ENCODE measurements at places on chromosomes 16 and 17. TPM values are rescaled to one million over a fixed set of nuclear protein-coding genes. Genes with fewer than 3 reads are reported as not detected.

Gene ZCCHC14
- 10.9 TPM for total RNA-seq

Gene PRR29
- 0.73 TPM for total RNA-seq

Gene CHST4
- not detected for total RNA-seq

Gene PPM1E
- total RNA-seq: 0.09 TPM

Gene GJD3
- total RNA-seq: 1.2 TPM

Gene AMZ2
- total RNA-seq: 110 TPM

Gene CACNA1H
- 12.1 TPM for total RNA-seq

Gene RDM1
- 2.6 TPM for total RNA-seq

Gene KRT12
- not detected for total RNA-seq

Gene RCVRN
- not detected for total RNA-seq

Gene CIBAR2
- total RNA-seq: not detected

Gene KRTAP4-12
- not detected for total RNA-seq

Gene SYCE1L
- total RNA-seq: 8.2 TPM

Gene NPTX1
- total RNA-seq: 85.9 TPM

Gene PRKCB
- total RNA-seq: 0.15 TPM

Gene HS3ST3B1
- 0.28 TPM for total RNA-seq

Gene OR2C1
- not detected for total RNA-seq

Gene SLC16A13
- 9.2 TPM for total RNA-seq

Gene RAI1
- total RNA-seq: 43.7 TPM

Gene PRAC2
- total RNA-seq: not detected

Gene MPP2
- total RNA-seq: 2.4 TPM

Gene SP6
- 3.0 TPM for total RNA-seq

Gene FSCN2
- 2.0 TPM for total RNA-seq

Gene CLEC18B
- 0.43 TPM for total RNA-seq

Gene ARSG
- total RNA-seq: 1.5 TPM

Gene WSCD1
- total RNA-seq: 3.7 TPM

Gene LYRM9
- total RNA-seq: 1.4 TPM

Gene SDR42E1
- 2.3 TPM for total RNA-seq

Gene C16orf96
- not detected for total RNA-seq

Gene FAM20A
- not detected for total RNA-seq

Gene LRRC37A
- 0.75 TPM for total RNA-seq

Gene ANKRD40CL
- not detected for total RNA-seq

Gene DBNDD1
- 60.1 TPM for total RNA-seq

Gene KRT25
- not detected for total RNA-seq

Gene DPEP3
- not detected for total RNA-seq

Gene PLSCR3
- total RNA-seq: 43.5 TPM

Gene TMIGD1
- not detected for total RNA-seq

Gene ZNF597
- total RNA-seq: 1.1 TPM

Gene EXOC3L1
- not detected for total RNA-seq

Gene IL17C
- not detected for total RNA-seq

Gene DNAH9
- not detected for total RNA-seq

Gene C1QTNF8
- not detected for total RNA-seq

Gene SLC5A10
- total RNA-seq: 0.17 TPM

Gene CCDC47
- total RNA-seq: 102 TPM

Gene ALG1
- 30.8 TPM for total RNA-seq

Gene CTRB1
- not detected for total RNA-seq
